ENCODE measurements at places on chromosomes 5 and 9.

GRCh38 chr5:44294516-44294915, 94.7 kb downstream of the FGF10 start:
- no peak for DNase-seq

GRCh38 chr9:38144421-38144820, 75.4 kb upstream of the SHB start:
- peak; percentile 9 for DNase-seq

DNA sequence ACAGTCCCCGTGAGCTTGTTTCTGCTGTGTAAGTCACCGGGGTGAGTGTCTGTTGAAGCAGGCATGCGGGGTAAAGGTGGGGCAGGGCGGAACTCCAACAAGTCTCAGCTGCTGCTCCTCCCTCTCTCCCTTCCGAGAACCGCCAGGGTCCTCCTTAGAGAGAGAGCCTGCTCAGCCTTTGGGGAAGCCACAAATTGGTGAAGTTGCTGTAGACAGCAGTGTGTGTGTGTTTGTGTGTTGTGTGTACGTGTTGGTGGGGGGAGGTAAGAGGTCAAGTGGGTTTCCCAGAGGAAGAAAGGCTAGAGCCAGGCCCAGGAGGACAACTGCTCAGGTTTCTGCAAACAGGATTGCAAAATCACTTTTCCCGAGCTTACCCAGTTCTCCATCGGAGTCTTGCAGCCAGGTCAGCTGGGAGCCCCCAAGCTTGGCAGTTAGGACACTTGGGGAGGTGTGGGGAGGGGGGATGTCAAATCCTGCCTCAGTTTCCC, 38.9 kb upstream of the DAB2IP start:
- DNase-seq: no peak

DNA sequence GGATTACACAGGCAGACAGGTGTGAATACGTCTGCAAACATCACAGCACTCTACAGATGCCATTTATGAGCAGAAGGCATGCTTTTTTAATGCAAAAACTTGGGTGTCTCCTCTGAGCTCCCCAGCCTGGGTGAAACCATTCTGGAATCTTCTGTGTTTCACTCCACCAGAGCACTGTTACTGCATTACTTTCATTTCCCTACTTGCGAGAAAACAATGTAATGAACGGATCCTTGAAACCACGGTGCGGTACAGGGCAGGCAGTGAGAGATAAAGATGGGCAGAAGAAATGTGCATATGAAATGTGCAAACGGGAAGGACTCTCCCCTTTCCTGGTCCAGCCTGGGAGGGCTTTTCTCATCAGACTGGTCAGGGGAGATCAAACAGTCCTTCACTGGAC, 584.3 kb upstream of the KLF4 start:
- DNase-seq: no peak

GRCh38 chr5:149712439-149713147, 17.5 kb upstream of the PPARGC1B start:
- no peak for DNase-seq

- DNase-seq: no peak
Observed at GRCh38 chr9:69746859-69747560, 12.8 kb downstream of the PTAR1 start.

- DNase-seq: no peak
Observed at GRCh38 chr5:58411372-58411771, 48.5 kb downstream of the PLK2 start.

DNA sequence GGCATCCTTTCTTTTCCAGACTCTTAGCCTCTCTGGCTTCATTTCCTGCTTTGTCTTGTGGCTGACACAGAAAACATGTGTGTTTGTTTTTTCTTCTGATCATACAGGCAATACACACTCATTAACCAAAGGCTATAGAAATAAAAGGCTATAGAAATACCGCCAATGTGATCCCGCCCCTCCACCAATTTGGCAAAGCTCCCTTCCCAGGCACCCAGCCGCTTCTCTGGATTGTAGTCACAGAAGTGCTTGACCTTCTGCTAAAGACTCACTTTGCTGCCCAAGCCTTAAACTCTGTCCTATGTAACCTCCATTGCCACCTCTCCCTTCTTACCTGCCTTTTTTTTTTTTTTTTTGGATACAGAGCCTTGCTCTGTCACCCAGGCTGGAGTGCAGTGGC, 5.3 kb downstream of the TXNDC15 start:
- DNase-seq: no peak

DNA sequence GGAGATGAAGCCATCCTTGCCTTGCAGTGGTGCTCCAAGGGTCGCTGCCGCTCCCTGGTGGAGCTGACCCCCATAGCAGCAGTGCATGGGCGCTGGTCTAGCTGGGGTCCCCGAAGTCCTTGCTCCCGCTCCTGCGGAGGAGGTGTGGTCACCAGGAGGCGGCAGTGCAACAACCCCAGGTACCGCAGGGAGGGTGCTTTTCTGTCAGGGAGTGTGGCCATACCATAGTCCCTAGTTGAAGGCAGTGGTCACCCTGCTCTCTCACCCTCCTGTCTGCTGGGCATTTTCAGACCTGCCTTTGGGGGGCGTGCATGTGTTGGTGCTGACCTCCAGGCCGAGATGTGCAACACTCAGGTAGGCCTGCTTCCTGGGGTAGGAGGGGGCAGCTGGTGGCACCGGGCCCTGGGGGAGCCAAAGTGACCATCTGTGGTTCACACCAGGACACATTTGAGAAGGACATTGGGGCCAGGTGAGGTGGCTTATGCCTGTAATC, 11.2 kb downstream of the ADAMTS13 start:
- DNase-seq: no peak

DNA sequence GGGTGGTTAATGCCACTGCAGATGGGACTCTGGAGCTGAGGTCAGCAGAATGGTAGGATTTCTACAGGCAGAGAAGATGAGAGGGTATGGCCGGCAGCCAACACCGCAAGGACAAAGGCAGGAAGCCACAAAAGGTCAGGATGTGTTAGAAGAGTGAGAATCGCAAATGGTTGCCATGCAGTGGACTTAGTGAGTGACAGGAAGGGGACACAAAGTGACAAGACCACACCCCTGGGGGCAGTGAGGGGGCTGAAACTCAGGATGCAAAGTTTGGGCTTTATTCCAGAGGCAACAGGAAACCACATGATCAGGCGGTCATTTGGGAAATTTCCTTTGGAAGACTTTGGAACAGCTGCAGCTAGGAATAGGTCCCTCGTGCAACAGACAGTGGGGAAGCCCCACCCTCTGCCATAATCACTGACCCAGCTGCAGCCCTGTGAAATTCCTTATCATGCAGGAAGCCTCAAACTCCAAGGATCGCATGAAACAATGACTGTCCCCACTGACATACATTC, 14.2 kb upstream of the CCDC180 start:
- no peak for DNase-seq

DNA sequence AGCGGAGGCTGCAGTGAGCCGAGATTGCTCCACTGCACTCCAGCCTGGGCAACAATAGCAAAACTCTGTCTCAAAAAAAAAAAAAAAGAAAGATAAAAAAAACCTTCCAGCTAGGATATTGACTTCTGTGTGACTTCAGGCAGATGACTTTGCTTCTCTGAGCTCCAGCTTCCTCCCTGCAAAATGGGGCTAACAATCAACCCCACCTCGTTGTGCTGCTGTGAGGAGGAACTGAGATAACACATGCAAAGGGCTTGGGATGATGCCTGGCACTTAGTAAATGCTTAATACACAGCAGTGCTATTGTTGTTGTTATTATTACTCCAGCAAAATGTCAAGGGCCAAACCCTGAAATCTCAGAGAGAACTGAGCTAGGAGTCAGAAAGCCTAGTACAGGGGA, 3.5 kb upstream of the CDX1 start:
- no peak for DNase-seq

DNA sequence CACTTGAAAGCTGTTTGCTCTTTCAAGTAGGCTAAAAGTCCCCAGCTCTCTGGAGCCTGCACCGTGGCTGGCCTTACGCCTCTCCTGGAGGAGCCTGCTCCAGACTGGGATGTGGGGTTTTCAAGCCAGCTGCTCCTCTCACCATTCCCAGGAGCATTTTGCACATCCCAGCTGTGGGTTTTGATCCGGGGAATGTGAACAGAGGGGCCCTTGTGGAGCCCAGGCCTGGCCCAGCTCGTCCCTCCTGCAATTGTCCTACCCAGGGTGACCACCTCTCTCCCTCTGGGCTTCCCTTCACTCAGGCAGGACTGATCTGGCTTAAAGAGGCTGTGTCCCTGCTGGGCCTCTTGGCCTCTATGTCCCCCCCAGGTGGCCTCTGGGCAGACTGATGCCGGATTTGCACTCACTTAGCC, 32.5 kb upstream of the TIFAB start:
- DNase-seq: no peak

GRCh38 chr9:101791938-101792337, 53.5 kb upstream of the GRIN3A start:
- DNase-seq: no peak

- DNase-seq: no peak
Observed at GRCh38 chr9:109401169-109401989, 80.5 kb upstream of the EPB41L4B start.

- no peak for DNase-seq
Observed at GRCh38 chr5:67181648-67182221, 14.9 kb downstream of the CD180 start.

DNA sequence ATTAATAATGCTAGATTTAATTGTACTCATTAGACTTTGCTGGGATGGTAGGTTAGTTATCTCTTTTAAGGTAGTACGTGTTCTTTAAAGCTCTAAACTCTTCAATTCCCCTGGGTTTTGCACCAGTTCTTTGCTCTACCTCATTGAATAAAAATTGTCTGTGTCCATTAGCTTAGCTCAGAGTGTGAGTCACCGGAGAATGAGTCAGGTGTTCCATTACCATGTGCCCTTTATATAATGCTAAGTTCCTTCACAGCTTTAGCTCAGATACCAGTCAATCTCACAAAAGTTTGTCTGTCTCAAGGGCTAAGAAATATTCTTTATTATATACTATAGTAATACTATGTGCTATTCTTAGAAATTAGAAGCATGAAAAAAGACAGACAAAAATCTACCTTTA, 339.4 kb downstream of the PRELID2 start:
- no peak for DNase-seq

DNA sequence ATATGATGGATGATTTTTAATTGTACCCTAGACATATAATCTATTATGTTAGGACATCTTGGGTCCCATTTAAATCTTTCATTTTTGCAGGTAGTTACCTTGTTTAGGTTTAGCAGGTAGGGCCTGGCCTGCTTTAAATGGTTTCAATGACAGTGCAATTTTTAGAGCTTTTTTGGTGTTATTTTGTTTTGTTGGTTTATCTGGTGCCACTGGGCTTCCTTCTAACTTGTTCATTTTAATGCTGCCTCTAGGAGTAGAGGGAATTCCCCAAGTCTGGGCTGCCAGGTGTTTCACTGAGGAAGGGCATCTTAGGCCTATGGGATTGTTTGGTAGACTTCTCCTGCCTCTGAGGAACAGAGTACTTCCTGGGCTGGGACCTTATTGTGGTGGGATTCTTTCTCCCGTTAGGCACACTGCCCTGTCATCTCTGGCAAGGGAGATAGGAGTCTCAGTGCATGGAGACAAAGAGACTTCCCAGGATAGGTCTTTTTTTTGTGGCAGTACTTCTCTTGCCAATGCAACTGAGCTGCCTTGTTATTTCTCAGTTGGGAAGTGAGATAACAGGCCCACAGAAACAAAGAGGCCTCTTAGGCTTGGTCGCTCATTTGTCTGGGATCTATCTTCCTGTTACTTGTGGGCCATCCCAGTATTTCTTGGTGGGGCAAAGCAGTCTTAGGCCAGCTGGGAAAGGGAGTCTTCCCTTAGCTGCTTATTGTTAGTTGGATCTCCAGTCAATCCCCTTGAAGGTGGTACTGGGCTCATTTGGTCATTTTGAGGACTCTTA, 282.9 kb downstream of the FER start:
- DNase-seq: no peak

DNA sequence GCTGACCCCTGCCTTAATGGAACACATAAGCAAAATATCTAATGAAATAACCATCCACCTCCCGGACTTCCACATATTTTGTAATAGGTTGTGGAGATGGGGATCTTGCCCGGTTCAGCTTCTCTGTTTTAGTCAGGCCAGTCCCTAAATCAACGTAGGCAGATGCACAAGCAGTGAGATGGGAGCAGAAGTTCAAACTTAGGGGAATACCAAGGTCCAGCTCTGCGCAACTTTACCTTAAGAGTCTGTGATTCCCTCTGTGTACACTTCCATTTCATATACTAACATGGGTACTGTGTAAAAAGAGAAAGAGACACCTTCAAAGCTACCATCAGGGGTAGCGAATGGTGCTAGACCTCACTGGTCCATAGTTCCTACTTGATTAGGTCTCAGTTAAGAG, 110.9 kb downstream of the NTRK2 start:
- no peak for DNase-seq

GRCh38 chr9:4502444-4502843, 12.2 kb downstream of the SLC1A1 start:
- no peak for DNase-seq

DNA sequence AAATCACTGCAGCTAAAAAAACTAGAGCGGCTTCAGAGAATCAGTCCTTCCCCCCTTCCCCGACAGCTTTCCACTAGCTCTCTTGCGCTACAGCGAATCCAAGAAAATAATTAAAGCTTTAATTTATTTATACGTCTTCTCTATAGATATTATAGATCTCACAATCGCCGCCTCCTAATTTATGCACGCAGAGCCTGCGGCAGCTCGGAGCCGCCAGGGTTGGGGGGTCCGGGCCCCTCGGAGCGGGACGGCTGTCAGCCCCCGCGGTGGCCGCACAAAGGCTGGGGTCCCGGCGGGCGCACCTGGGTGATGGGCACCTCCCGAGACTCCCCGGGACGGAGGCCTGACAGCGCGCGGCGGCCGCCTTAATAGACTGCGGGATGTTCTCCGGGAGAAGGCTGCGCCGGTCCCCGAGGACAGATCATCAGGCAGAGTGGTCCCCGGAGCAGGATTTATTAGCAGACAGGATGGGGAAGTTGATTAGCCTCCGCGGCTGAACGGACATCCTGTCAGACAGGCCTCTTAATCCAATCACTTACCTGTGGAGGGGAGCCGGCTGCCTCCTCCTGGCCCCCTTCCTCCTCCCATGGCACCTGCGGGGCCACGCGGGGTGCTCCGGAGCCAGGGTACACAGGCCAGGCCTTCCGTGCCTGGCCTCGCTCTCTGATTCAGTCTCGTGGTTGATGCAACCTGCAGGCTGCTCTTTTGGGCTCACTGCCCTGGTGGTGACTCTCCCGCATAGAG, 166.8 kb downstream of the MELK start:
- DNase-seq: peak; percentile 51

DNA sequence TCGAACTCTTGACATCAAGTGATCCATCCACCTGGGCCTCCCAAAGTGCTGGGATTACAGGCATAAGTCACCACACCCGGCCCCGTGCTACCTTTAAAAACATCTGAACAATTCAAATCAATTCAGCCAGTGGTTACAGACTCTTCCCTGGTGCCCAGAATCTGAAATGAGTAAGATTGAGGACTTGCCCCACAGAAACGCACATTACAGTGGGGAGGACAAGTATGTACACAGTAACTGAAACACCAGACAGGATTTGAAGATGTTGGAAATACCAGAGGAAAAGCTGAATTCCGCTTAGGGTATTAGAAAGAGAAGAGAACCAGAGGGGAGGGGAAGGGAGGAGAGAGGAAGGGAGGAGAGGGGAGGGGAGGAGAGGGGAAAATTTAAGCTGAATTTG, 17.8 kb downstream of the NIM1K start:
- no peak for DNase-seq

GRCh38 chr5:120640778-120641177, 176.7 kb downstream of the PRR16 start:
- DNase-seq: no peak
